Lower lobe of right lung (tissue), 2 donors: ENCODE measurements at places on chromosomes 13 and 19. TPM values are rescaled to one million over a fixed set of nuclear protein-coding genes. Genes with fewer than 3 reads are reported as not detected.

DNA sequence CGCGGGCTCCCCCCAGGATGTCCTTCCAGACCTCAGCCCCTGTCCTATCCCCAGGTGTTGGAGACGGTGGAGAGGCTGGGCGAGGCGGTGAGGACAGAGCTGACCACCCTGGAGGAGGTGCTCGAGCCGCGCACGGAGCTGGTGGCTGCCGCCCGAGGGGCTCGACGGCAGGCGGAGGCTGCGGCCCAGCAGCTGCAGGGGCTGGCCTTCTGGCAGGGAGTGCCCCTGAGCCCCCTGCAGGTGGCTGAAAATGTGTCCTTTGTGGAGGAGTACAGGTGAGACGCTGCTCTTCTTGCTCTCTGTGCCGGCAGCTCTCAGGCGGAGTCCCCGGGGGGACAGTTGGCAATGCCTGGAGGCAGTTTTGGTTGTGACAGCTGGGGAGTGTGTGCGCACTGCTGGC lies 6.9 kb downstream of the TTYH1 start:
- no peak for DNase-seq

GRCh38 chr19:11964858-11965645 lies at the start of gene ZNF763:
Gene ZNF763, plus strand, starts transcription at chr19:11965040. Its CDS starts 169 bp downstream, at chr19:11965209.
- peak; percentile 97 for DNase-seq

DNA sequence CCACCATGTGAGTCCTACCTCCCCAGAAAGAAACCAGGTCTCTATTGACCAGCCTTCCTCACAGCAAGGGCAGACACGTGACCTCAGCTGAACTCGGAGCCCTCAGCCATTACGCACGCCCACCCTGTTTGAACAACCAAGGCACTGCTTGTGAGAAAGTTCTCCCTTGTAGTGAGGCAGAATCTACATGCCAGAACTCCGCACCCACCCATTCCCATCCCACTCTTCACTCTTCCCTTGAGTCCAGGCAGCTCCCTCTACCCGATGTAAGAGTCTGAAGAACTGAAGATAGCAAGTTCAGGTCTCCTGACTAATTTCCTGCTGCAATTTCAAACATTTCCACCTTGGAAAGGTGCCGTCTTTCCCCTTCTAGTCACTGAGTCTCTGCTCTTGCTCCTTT lies 6.4 kb downstream of the NOVA2 start:
- no peak for DNase-seq

DNA sequence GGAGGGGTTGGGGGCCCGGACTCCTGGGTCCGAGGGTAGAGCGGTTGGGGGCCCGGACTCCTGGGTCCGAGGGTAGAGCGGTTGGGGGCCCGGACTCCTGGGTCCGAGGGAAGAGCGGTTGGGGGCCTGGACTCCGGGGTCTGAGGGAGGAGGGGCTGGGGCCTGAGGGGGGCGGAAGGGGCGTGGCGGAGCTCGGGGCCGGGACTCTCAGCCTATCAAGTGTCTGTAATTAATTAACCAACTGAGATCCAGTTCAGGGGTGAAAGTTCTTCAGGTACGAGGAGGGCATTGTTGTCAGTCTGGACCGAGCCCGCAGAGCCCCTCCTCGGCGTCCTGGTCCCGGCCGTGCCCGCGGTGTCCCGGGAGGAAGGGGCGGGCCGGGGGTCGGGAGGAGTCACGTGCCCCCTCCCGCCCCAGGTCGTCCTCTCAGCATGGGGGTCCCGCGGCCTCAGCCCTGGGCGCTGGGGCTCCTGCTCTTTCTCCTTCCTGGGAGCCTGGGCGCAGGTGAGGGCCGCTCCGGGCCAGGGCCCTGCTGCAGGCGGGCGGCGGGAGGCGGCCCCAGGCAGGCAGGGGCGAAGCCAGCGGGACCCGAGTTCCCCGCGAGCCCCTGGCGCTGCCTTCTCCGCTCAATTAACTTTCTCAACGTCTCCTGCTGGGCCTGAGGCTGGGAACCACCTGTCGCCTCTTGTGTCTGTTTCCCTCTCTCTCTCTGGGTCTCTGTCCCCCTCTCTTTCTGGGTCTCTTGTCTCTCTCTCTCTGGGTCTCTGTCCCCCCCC lies 697 bp downstream of the FCGRT start:
- peak; percentile 77 for DNase-seq

GRCh38 chr19:52566121-52566520 lies 4.0 kb upstream of the ZNF701 start:
- DNase-seq, result no peak

GRCh38 chr19:795073-795611 lies 2.1 kb upstream of the PTBP1 start:
- DNase-seq, result no peak

DNA sequence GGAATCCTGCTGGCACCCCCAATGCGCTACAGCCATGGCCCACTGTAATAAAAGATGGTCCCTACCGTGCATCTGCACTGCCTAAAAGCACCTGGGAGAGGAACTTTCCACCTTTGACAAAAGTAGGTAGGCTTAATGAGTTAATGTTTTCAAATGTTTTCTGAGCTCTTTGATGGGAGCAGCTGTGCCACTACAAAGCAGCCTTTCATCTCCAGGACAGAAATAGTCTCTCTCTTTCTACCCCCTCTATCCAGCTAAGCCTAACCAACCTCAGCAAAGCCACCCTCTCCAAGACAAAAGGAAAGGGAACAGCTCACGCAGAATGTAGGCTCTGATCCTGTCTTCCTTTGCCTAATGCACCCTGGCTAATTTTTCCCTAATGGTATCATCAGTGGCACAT lies 560.2 kb downstream of the UQCRFS1 start:
- no peak for DNase-seq

DNA sequence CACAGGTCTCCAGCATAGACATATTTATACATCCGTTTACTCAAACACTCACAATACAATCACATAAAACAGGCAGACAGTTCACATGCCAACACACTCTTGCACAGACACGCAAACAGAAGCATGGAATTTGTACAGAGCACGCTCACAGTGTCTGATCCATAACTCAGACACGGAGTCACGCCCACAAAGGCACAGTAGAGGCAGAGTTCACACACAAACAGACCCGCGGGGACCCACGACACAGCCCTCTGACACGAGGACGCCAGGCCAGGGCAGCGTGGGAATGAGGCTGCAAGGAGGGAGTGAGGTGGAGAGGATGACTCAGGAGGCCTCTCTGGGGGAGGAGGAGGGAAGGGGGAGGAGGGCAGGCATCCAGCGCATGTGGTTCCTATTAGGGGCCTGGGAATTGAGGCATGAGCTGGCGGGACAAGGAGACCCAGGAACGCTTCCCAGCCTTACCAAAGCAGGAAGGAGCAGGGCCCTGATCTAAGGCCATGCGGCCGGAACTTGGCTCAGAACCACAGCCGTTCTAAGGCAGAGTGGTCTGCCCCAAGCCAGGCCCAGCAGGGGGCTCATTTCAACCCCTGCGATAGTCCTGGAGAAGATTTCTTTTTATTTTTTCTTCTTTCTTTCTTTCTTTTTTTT lies 9.1 kb upstream of the OLFM2 start:
- DNase-seq, result peak; percentile 52

DNA sequence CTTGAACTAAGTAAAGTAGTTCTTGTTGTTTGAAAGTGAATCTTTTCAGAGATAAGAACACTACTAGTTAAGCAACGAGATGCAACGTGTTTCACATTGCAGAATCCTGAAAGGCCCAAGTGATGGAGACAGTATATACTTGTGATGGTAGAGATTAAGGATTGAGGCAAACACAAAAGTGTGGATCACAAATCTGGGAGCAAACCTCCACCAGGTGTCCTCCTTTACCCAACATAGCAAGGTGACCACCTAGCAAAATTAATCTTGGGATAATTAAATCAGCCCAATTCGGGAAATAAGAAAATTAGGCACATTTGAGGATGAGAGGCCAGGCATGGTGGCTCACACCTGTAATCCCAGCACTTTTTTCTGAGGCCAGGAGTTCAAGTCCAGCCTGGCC lies 563.9 kb downstream of the DACH1 start:
- DNase-seq, result no peak

GRCh38 chr13:71254384-71254783 lies 612.6 kb downstream of the DACH1 start:
- DNase-seq, result no peak

ZNF284 gene
- 2.4 TPM for total RNA-seq

ZNF285 gene
- total RNA-seq, result 1.1 TPM

CABP5 gene
- not detected for total RNA-seq

ZNF491 gene
- 2.3 TPM for total RNA-seq

SOX1 gene
- not detected for total RNA-seq

RNU6-9 gene
- not detected for total RNA-seq

BICRA gene
- 18.3 TPM for total RNA-seq

DNAAF3 gene
- 12.8 TPM for total RNA-seq

ZNF112 gene
- 4.8 TPM for total RNA-seq

IER2 gene
- total RNA-seq, result 80.2 TPM
